ENCODE measurements at places on chromosomes 4 and X.

DNA sequence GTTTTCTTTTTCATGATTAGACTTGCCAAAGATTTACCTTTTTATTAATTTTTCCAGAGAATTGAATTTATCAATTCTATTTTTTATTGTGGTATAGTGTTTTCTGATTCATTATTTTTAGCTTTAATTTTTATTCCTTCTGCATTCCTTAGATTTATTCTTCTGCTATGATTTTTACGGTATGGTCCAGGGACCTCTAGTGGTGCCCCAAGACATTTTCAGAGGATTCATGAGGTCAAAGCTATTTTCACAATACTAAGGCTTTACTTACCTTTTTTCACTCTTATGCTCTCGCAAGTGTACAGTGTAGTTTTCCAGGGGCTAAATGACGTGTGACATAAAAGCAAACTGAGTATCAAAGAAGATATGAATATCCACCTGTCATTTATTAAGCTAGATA lies 8.0 kb downstream of the RADX start:
- DNase-seq = peak; percentile 21

- DNase-seq = peak; percentile 53
Measured at GRCh38 chr4:126627255-126627654, 1005.5 kb upstream of the INTU start.

DNA sequence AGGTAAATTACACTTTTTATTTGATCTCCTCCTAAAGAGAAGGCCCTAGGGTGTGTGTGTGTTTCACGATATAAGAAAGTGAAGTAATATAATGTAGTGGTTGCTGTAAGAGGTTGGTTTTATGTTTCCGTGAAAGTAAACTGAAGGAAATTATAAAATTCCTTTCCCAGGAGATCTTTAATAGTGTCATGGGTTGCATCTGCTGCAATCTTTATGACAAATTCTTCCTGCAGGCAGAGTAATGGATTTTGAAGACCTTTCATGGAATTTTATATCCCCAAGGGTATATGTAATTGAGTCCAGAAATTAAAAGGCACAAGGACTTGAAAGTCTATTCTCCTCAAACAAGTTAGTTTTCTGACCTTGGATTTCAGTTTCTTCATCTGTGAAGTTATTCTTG lies 538.6 kb downstream of the ANKRD50 start:
- DNase-seq = no peak

- DNase-seq = no peak
Measured at GRCh38 chr4:39032218-39033085, at the start of gene TMEM156. Gene TMEM156 (minus strand): TSS chr4:39032409. CDS start chr4:39032313, 96 bp downstream.

DNA sequence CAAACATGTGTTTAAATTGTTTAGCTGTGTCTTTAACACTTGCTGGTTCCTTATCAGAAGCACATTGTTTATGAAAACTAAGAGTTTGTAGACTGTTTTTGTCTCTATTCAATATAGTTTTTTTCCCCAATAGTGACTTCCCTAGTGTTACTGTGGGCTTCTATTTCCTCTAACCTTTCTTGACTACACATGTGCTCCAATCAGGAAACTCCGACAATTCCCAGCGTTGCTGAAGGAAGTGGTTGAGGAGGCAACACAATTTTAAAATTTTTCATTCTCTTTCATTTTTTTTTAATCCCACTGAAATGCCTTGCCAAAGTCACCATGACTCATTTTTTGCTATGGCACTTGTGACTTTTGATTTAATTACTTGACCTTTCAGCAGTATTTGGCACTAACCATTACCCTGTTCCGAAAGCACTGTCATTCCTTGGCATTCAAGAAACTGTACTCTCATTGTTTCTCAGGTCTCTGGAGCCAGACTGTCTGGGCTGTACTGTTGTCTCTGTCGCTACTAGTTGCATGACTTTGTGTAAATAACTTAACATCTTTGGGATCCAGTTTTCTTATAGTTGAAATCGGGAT lies 67.6 kb upstream of the FREM3 start:
- DNase-seq = no peak
